Cerebellum (tissue), 4 donors: ENCODE measurements at places on chromosomes 2 and 18. TPM values are rescaled to one million over a fixed set of nuclear protein-coding genes. Genes with fewer than 3 reads are reported as not detected.
A peak's percentile ranks its signal among the peaks of the same experiment; 100 is the strongest.

DNA sequence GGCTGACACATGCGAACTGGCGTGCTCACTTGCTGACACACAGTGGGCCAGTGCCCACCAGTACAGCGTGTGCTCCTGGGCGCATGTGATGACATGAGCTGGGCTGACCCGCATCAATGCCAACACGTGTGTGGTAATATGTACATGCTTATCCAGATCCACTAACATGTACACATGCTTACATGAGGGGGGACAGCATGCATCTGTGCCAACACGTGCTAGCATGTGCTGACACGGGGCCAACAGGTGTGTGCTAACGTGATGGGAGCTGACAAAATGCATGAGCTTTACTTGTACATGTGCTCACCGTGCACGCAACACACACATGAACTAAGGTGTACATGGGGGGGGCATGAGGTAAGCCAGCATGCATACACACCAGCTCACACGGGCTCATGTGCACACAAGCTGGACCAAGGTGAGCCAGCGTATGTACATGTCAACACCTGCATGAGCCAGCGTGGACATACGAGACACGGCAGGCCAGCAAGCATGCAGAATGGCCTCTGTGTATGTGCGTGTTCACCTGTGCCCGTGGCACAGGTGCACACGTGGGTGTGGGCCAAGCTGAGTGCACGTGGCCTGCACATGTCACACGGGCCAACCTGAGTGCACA, 28.5 kb downstream of the GPC1 start:
- DNase-seq = no peak

GRCh38 chr2:221853297-221853696, 281.2 kb upstream of the EPHA4 start:
- no peak for DNase-seq

Gene RGPD4
- total RNA-seq = not detected

Gene TMEM247
- total RNA-seq = not detected

DNA sequence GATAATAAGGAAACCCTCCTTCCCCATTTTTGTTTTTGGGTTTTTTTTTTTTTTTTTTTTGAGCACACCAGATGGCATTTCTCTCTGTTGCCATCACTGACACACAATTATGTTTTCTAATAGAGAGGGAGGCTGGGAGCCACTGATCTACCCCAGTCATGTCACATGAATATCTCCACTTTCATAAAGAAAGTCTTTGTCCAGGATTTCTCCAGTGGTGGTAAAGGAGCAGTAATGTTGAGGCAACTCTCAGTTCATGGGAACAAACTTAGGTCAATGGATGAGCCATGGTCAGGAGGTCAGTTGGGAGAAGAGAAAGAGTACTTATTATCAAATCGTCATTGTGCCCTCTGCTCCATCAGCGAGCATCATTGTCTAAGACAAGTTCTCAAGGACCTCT, 603.7 kb downstream of the ARHGAP15 start:
- DNase-seq = peak; percentile 10

Gene SNORC
- 4.2 TPM for total RNA-seq
